ENCODE measurements at places on chromosomes 12 and 14.

- DNase-seq: no peak
Observed at GRCh38 chr12:60168441-60168840, 572.6 kb downstream of the SLC16A7 start.

DNA sequence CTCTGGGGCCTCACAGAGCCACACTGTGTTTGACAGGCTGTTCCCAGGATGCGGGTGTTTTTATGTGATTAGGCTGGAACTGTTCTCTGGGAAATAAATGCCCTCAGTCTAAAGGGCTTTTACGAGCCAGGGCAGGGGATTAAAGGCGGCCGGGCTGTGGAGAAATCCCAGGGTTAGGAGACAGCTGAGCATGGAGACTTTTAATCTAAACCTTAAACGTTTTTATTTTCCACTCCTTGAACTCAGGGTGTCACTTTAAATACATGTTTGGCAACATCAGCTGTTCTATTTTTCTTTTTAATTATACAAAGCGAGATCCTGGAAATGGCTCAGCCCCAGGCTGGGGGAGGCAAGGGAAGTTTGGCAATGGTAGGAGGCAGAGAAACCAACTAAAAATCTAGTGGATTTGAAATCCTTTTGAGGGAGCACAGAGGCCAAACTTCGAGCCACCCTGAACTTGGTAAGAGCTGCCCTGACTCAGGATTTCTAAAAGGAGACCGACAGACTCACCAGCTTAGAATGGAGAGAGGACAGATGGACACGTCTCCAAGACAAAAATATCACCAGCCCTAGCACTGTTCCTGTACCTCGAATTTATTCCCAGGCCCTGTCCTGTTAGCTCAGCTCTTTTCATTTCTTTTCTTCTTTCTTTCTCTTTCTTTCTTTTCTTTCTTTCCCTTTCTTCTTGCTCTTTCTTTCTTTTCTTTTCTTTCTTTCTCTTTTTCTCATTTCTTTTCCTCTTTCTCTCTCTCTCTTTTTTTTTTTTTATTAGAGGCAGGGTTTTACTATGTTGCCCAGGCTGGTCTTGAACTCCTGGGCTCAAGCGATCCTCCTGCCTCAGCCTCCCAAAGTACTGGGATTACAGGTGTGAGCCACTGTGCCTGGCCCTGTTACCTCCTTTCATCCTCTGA, 15.8 kb upstream of the ORAI1 start:
- DNase-seq: peak; percentile 56

- peak; percentile 85 for DNase-seq
Observed at GRCh38 chr14:44778604-44779003, 183.1 kb downstream of the KLHL28 start.

GRCh38 chr14:92995620-92996019, 72.7 kb downstream of the CHGA start:
- DNase-seq: no peak

DNA sequence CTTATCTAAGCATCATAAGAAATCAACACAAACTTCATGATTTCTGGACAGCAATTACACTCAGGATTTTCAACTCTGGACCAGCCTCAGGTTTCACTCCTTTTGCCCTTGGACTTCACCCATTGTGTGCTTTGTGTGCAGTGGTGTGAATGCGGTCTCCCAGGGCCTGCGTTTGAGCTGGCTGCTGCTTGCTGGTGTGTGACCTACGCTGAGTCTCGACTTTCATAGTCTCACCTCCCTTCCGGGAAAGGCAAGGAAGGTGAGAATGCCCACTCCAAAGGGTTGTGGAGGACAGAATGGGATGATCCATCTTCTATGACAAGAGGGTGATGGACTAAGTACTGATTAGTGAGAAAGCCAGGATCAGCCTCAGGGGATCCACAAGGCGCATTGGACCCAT, 228.8 kb downstream of the C12orf75 start:
- no peak for DNase-seq

GRCh38 chr14:63453443-63453936, 89.7 kb downstream of the PPP2R5E start:
- no peak for DNase-seq

GRCh38 chr12:53523131-53523530, 15.8 kb upstream of the NPFF start:
- no peak for DNase-seq

DNA sequence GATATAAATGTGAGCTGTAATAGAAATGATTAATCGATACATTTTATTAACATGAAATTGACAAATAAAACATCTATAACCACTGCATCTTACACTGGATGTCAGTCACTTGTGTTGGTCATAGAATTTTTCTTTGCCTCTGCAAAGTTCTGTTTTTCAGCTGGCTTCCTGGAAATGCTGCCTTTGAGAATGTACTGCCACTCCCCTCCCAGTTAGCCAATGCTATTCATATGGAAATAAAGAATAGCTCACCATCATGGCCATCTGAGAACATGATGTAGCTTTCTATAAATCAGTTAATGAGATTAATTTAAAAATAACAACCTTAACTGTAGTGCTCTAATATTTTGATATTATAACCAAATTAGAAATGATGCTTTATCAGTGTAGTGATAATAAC, 41.1 kb downstream of the SLCO1B1 start:
- DNase-seq: no peak

DNA sequence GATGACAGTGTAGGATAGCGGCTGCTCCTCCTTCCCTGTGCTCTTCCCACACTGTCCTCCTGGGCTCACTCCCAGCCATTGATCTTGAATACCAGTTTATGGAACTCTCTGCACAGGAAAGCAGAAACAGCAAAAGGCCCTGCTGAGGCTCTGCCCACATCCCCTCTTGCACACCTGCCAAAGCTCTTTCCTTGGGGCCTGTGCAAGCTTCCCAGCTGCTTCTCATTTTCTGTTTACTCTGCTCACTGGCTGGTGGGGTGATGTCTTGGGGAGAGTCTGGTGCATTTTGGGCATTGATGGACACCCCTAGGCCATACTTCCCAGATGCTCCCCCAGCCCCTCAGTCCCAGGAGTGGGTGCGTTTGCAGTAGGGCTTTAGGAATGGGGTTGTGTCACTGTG, 361.8 kb downstream of the TMEM121 start:
- no peak for DNase-seq

GRCh38 chr14:68677476-68677875, 115.4 kb downstream of the ZFP36L1 start:
- no peak for DNase-seq

DNA sequence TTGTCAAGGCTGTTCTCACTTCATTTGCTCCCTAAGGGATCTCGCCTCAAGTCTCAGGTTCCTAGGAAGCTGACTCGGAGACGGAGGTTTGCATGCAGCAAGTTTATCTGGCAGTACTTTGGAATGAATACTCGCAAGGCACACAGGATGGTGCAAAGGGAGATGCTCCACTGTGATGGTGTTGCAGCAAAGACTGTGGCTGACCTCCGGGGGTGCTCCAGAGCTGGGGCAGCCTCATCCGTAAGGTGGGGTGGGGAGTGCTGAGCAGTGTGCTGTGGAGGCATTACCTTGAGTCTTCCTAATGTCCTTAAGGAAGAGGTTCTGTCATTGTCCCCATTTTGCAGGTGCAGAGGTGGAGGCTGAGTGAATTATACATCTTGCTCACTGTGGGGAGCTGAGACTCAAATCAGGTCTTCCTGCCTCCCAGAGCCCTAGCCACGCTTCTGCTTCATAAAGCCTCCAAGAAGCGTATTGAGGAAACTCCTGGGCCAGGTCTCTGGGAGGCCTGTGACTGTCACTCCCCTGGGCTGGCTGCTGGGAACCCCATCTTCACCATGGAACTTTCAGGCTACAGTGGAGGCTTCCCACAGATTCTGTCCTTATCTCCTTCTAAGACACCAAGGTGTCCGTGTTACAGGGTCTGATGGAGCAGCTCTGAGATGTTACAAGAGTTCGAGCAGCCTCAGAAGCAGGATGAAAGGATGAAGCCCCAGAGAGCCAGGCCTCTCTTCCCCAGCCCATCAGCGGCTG, 39.5 kb downstream of the GALNT16 start:
- no peak for DNase-seq

DNA sequence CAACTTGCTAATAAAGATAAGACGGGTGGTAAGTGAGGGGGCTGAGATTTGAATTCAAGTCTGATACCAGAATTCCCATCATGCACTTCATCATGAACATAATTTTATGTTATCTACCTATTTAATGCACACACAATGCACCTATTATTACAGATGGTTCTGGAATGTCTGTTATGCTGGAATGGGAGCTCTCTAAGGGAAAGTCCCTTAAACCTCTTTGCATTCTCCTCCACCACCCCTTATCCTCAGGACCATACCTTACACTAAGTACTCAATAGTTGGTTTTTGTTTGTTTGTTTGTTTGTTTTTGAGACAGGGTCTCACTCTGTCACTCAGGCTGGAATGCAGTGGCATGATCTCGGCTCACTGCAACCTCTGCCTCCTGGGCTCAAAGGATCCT, 7.0 kb upstream of the MSI1 start:
- no peak for DNase-seq

All from cardiac fibroblast (primary cell).